Neural progenitor cell (in vitro differentiated cells): ENCODE measurements at places on chromosomes 7 and 10.

DNA sequence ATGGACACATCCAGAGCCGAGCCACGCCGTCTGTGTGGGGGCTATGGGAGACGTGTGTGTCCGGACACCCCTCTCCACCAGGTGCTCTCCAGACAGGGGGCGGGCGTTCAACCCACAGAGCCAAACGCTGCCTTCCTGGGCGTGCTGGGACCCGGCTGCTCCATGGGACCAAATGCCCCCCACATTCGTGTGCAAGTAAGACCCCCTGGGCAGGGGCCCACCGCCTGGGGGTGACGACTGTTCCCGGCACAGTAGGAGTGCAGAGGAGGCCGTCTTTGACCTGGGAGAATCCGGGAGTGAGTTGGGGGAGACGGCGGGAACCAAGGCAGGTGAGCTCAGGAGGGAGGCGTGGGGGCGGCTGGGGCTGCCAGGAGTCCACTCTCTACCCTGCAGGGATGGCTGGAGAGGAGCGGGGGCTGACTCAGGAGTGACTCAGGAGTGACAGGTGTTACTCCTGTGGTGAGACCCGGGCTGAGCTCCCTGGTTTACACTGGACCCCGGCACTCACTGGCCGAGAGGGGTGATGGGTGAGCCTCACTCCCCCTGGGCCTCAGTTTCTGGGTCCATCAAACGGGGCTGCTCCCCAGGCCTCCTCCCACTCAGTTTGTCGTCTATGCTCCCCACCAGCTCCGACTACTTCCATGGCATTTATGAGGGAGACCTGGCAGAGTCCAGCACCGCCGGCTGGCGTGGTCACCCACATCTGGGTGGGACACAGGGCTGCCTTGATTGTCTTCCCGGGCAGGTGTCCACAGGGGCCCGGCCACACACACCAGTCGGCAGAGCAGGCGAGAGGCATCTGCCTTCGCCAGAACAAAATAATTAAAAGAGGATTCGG is 95.0 kb downstream of the MICALL2 start:
- no peak for DNase-seq

DNA sequence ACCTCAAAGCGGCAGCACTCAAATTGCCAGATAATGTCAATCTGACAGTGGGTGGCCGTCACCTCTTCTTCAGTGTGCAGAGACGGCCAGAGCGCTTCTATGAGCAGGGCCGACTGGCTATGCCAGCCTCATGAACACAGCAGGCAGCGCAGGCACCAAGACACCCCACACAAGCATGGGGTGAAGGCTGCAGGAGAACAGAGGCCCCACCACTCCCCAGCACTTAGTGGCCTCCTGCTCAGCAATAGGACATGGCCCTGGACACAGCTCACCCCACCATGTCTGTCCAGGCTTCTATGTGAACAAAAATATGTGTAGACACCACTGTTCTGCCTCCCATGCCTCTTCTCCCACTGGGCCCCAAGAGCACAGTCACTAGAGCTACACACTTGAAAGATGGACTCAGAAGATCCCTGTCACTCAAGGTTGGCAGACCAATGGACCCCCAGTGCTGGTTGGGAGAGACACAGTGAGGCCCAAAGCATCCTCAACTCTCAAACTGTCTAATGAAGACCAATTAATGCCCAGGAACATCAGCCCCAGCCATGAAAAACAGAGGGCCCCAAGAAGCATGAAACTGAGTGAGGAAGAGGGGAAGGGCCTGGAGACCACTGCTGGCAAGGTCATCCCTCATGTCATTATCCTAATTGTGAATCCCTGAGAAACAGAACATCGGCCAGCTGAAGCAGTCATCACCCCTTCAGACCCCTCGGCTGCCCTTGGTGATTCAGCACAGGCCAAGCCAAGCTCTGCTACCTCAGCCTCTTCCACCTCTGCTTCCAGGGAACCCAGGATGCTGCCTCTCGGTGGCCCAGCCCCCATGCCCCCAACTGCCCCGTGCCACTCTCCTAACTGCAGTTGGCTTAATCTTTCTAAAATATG is 77.7 kb downstream of the GRID1 start:
- DNase-seq: no peak

- DNase-seq: no peak
Measured at GRCh38 chr10:101151395-101151794, 20.3 kb downstream of the TLX1 start.

DNA sequence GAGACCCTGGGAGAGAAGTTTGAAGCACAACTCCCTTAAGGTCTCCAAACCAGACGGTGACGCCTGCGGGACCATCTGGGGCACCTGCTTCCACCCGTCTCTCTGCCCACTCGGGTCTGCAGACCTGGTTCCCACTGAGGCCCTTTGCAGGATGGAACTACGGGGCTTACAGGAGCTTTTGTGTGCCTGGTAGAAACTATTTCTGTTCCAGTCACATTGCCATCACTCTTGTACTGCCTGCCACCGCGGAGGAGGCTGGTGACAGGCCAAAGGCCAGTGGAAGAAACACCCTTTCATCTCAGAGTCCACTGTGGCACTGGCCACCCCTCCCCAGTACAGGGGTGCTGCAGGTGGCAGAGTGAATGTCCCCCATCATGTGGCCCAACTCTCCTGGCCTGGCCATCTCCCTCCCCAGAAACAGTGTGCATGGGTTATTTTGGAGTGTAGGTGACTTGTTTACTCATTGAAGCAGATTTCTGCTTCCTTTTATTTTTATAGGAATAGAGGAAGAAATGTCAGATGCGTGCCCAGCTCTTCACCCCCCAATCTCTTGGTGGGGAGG is 10.8 kb downstream of the SERPINE1 start:
- DNase-seq: no peak

GRCh38 chr10:18261063-18261610 is 120.9 kb downstream of the CACNB2 start:
- peak; percentile 5 for DNase-seq

DNA sequence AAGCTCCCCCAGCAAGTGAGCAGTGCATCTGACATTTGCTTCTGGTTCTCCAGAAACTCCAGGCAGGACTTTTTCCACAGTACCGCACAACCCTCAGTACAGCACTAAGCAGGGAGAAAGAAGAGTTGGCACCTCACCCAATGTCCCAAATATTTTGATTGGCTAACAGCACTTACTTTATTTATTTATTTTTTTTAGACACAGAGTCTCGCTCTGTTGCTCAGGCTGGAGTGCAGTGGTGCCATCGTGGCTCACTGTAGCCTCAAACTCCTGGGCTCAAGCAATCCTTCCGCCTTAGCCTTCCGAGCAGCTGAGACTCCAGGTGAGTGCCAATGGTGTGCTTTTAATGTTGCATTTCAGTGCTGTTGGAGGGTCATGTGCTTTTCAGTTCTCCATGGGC is 200.3 kb upstream of the ZMIZ1 start:
- no peak for DNase-seq

DNA sequence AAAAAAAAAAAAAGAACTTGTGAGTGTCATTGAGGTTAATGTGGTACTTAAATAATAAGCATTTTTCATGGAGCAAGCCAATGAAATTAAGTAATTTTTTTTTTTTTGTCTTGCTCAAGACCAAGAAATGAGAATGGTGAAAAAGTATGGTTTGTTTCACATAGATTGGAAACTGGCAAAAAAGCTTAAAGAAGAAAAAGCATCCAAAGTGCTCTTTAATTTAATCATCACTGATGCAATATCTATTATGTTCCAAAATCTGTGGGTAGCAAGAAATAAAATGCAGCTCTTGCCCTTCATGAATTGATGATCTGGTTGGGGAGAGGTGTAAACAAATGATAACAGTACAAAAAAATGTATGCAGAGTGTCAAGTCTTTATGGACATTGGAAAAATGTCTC is 980.6 kb downstream of the REEP3 start:
- DNase-seq: no peak

- peak; percentile 84 for DNase-seq
Measured at GRCh38 chr10:104306897-104307296, 31.4 kb downstream of the ITPRIP start.

- DNase-seq: no peak
Measured at GRCh38 chr7:94190599-94191061, 186.5 kb upstream of the BET1 start.

- DNase-seq: no peak
Measured at GRCh38 chr7:20095436-20095835, 121.7 kb downstream of the MACC1 start.

GRCh38 chr10:45450866-45451265 is 76.8 kb downstream of the ALOX5 start:
- no peak for DNase-seq

- no peak for DNase-seq
Measured at GRCh38 chr7:7897509-7897908, 71.1 kb upstream of the GLCCI1 start.

DNA sequence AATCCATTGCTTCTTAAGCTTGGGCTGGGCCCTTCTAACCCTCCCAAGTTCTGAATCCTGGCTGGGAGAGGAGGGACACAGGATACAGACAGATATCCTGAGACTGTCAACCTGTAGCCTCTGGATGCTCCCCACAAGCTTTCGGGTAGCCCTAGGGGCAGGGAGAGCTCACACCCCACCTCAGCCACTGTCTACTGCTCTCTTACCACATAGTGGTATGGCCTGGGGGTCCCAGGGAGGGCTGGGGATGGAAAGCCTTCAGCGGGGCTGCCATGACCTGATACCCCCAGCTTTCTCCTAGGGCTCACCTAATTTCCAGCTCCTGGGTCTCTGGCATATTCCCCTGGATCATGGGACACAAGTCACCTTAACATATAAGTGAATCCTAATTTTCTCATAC is 25.1 kb downstream of the CRHR2 start:
- DNase-seq: no peak

DNA sequence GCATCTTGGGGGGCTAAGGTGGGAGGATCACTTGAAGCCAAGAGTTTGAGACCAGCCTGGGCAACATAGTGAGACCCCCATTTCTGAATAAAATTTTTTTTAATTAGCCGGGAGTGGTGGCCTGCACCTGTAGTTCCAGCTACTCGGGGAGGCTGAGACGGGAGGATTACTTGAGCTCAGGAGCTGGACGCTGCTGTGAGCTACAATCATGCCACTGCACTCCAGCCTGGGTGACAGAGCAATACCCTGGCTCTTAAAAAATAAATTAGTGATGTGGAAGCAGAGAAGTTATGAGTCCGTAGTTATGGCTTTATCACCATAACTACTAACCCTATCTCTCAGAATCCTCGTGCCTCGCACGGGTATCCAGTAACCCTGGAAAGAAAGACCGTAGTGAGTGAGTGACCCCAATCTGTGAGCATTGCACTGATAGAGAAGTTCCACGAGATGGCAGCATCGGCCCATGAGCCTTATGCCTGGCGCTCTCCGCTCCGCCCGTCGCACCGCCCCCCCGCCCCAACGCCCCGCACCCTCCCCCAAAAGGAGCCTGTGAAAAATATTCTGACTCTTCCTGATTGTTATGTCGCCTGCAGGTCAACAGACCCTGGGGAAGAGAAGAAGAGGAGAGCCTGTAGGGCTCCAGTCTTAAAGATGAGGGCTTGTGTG is 4.9 kb upstream of the SLC29A3 start:
- DNase-seq: peak; percentile 82

DNA sequence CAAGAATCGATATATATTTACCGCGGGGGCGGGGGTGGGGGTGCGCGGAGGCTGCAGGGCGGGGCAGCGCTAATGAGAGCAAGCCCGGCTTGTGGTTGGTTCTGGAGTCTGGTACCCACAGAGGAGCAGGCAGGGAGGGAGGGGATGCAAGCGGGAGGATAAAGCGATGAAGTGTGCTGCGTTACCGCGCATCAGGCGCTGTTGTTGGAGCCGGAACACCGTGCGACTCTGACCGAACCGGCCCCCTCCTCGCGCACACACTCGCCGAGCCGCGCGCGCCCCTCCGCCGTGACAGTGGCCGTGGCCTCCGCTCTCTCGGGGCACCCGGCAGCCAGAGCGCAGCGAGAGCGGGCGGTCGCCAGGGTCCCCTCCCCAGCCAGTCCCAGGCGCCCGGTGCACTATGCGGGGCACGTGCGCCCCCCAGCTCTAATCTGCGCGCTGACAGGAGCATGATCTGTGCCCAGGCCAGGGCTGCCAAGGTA is at the start of gene HECW1:
Gene HECW1 (plus strand): TSS at position 189 of the 482 bp plus-strand sequence. CDS start 131,259 bp downstream, outside the sequence.
- DNase-seq: peak; percentile 53

DNA sequence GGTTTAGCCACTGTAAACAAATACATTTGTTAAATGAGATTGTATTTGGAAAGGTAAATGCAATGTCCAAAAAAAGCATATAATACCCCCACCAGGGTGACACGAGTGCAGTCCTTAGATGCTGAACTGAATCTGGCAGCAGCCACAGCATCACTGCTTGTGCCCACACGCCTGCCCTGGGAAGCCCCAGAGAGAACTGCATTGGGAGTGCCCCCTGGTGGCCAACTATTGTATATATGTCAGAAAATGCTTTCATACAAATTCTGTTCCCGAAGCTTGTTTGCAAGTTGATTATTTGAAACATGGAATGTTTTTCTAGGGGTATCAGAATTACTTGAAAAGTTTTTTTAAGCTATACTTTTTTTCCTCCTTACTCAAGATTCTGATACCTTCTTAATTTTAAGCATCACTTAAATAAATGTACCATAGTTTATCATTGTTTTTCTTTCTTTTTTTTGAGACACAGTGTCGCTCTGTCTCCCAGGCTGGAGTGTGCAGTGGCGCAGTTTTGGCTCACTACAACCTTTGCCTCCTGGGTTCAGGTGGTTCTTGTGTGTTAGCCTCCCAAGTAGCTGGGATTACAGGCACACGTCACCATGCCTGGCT is 50.1 kb downstream of the LANCL2 start:
- DNase-seq: peak; percentile 87

GRCh38 chr7:70706204-70706603 is 425.7 kb upstream of the GALNT17 start:
- DNase-seq: no peak

- no peak for DNase-seq
Measured at GRCh38 chr7:102081244-102081627, 205.4 kb upstream of the SH2B2 start.

GRCh38 chr10:5563321-5563961 is 38.7 kb downstream of the CALML3 start:
- no peak for DNase-seq

DNA sequence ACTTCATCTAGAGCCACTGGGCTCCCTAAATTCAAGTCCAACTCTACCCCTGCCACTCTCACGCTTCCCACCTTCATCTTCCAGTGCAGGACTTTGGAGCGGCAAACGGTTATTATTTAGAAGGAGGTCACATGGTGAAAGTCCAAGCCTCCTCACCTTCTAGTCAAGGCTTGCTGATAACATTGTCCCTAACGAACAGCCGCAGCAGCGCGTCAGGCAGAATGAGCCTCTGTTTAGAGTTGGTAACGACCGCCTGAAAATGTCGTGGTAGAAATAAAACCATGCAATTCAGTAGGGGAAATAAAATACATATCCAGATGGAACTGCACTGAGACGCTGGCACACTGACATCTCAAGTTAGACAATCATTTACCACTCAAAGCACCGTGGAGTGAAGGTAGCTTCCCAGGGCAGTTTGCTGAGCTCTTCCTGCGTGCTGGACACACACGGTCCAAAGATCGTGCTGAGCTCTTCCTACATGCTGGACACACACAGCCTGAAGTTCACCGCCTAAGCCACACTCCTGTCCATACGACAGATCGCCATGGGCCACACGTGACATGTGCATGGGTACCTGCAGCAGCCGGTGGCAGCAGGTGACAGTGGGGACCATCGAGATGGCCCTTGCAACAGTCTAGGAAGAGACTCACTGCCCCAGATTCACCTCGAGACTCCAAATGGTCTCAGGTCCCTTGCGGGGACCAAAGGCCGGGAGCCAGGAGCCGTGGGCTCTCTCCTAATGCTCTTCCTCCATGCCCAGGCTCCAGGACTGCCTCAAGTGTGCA is 323.5 kb downstream of the PTPRN2 start:
- DNase-seq: no peak
